Stimulated activated naive CD8-positive, alpha-beta T cell treated with anti-CD3 and anti-CD28 coated beads, Interleukin-15, Interleukin-2, amounts not matched to agents 100 U/mL and 50 U/mL, for 24 hours (primary cell): ENCODE measurements at places on chromosomes 11 and 22.

DNA sequence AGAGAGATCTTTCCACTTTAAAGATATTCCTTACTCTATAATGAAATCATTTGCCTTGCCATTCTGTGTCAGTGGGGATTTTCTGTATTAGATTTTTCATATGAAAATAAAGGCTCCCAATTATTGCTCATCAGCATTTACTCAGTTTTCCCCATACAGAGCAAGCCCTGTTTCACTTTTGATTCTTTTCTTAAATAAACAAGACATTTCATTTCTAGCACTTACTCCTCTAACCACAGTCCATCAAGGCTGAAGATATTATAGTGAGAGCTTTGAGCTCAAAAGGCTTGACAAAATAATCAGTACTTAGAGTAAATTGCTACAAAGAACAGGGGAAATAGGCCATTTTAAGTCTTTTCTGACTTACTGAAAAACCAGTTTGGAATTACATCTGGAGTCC lies 385.1 kb downstream of the LRRC4C start:
- no peak for DNase-seq

DNA sequence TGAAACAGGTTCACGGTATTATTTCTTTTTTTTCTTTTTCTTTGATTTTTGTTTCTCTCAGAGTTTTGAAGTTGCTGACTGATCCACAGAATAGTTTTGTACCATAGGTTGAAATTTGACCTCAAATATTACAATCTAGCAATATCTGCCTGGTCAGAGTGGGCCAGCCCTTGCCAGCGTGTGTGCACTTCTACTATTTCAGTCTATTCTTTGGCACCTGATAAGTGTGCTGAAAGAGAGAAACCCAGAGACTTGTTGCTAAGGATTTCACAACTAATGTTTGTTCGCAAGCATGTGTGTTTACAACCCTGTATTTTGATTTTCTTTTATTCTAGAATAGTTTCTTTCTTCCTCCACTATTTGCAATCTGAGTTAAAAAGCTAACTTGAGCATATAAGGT lies 1125.2 kb upstream of the CNTN5 start:
- DNase-seq, result no peak

DNA sequence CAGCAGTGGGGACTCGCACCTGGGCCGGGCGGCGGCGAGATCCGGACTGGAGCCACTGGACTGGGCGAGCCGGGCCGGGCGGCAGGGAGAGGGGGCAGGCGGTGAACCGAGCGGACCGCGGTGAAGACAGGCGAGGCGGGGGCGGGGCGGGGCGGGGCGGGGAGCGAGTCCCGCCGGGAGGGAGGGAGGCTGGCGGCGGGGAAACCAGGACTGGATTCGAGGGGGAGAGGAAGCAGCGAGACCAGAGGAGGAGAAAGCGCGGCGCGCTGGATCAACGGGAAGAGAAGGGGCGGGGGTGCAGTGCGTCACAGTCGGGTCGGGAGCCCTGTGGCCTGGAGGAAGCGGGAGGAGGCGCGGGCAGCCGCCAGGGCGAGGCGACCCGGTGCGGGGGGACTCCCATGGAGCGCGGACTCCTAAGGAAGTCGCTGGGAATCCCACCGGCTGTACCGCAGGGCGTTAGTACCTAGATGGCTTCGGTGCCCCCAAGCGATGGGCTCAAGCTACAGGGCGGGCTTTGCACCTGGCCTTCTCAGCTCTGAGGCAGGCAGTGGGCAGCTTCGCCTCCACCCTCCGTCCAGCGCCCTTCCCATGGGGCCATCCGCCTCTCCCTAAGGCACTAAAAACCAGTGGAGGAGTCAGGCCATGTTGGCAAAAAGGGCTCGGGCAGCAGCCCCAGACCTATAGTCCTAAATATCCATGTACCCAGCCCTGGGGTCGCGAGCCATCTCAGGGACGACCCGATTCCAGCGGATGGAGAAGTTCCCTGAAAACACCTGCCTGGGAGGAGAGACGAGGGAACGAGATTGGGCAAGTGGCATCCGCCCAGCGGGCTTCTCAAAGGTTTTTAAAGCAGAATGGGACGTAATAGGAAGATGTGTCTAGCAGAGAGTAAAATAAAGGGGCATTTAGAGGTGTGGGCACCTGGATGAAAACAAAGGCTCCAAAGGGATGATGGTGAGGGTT lies at the start of gene TMEM121B:
Gene TMEM121B (minus strand): TSS at position 128 of the 963 bp plus-strand sequence. CDS start 233 bp downstream, outside the sequence.
- peak; percentile 54 for DNase-seq

GRCh38 chr11:106021181-106021966 lies 666 bp downstream of the MSANTD4 start:
- no peak for DNase-seq

- DNase-seq, result peak; percentile 65
Observed at GRCh38 chr11:69297787-69298266, 3.9 kb downstream of the MYEOV start.

DNA sequence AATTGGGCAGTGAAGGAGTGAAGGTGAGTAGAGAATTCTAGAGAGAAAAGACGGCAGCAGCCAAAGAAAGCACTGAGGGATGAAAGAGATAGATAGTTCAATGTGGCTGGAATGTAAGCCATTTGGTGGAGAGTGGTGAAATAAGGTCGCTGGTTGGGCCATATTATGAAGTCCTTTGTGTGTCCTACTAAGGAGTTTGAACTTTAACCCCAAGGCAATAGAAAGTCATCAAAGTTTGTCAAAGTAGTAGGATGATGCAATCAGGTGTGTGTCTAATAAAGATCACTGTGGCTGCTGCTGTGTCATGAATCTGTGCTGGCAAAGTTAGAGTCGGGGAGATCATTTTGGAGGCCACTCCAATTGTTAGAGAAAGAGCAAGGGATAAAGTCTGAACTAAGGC lies 18.7 kb downstream of the RNF121 start:
- no peak for DNase-seq

DNA sequence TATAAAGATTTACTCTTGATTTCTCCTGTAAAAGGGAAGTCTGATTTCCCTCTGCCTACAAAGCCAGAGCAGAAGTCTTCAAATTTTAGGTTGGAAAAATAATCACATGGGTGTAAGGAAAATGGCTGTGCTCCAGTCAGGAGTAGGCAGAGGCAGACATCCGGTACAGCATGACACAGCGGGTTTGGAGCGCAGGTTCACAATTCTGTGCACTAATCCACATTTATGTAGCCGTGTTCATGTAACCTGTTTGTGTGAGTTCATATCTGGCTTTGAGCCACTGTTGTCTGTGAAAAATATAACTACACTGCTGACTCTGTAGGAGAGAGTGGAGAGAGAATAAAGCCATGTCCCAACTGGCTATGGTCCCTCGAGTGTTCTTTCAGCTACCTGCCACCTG lies 248.0 kb downstream of the CASP12 start:
- peak; percentile 16 for DNase-seq

- DNase-seq, result peak; percentile 51
Observed at GRCh38 chr11:59615120-59615636, 396 bp downstream of the OSBP start.

DNA sequence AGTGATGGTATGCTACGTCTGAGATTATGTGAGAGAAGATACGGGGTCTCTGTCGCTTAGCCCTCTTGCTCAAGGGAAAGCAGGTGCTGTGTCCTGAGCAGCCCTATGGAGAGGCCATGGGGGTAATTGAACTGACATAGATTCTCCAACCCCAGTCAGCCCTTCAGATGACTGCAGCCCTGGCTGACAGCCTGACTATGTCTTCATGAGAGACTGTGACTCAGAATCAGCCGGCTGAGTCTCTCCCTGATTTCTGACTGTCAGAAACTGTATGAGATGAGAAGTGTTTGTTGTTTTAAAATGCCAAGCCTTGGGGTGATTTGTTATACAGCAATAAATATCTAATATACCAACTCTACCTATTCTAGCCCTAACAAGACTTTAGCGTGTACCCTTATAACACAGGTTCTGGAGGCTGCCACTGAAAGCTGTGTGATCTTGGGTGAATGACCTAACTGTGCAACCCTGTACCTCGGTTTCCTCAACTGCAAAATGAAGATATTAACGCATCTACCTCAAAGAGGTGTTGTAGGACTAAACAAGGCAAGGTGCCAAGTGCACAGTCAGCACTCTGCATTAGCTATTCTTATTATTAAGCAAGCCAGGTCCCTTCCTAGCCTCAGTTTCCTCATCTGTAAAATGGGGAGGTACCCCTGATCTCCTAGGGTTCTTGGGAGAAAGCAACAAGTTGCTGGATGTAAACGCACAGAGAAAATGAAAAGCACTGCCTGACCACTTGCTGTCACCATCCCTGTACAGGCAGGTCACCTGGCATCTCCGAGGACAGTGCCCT lies 24.9 kb downstream of the SLC43A1 start:
- DNase-seq, result no peak

- no peak for DNase-seq
Observed at GRCh38 chr11:107041088-107041444, 22.8 kb upstream of the GUCY1A2 start.

- DNase-seq, result no peak
Observed at GRCh38 chr11:85848006-85848405, 7.2 kb upstream of the CCDC83 start.

GRCh38 chr22:21068681-21069276 lies 23.0 kb downstream of the LRRC74B start:
- no peak for DNase-seq

DNA sequence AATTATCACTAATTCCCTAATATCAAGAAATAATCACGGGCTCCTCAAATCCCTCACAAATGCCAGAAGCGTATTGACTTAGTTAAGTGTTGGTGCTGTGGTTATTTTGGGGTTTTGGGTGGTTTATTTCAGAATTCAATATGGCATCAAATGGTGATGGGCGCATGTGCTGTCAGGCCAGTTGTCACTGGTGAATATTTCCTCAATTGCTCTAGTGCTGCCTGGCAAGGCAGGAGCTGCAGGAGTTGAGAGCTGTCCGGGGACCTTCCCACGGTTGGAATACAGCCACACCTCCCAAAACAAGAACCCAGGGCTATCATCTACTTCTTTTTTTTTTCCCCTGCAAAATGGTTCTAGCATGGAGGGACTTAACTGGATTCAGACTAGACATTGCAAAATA lies 10.3 kb downstream of the IGLL5 start:
- no peak for DNase-seq

DNA sequence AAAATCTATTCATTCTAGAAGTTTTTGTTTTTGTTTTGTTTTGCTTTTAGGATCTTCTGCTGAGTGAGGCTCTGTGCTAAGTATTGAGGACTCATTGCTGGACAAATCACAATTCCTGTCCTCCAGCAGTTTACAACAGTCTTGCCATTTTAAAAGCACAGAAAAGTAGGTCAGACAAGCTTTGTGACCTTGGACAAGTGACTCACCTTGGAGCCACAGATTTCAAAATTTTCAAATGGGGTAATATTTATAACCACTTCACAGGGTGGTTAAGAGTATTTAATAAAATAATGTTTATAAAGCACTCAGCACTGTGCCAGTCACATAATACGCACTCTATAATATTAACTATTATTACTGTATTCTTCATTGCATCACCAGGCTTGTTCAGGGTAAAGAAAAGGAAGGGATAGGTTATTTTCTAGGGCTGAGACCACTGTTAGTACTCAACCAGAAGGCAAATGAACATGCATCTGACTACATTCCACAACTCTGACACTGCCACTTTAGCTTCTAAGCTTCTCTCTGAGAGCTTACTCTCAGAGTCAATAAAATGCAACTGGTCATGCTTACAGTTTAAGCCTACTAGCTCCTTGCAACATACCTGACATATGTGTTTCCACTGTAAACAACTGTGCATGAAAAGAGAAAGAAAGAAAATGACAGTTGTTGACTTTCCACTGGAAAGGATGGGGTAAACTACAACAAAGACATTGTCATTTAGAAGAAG lies 63.2 kb upstream of the FIBIN start:
- DNase-seq, result no peak

GRCh38 chr22:22735695-22736611 lies 91.5 kb downstream of the GGTLC2 start:
- DNase-seq, result no peak

- DNase-seq, result no peak
Observed at GRCh38 chr11:34647532-34647931, 26.6 kb downstream of the EHF start.

GRCh38 chr11:17157761-17158160 lies 50.0 kb downstream of the PIK3C2A start:
- no peak for DNase-seq

DNA sequence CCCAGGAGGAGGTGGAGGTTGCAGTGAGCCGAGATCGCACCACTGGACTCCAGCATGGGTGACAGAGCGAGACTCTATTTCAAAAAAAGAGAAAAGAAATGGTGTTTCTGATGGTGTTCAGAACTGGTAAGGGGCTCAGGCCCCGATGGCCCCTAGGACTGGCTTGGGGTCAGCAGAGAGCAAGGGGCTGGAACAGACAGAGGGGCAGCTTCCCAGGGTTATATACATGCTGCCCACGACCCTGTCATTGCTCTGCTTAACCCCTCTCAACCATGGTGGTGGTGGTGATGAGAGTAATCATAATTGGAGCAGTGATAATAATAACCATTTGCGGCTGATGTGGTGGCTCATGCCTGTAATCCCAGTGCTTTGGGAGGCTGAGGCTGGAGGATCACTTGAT lies 79.4 kb downstream of the CEP164 start:
- no peak for DNase-seq

DNA sequence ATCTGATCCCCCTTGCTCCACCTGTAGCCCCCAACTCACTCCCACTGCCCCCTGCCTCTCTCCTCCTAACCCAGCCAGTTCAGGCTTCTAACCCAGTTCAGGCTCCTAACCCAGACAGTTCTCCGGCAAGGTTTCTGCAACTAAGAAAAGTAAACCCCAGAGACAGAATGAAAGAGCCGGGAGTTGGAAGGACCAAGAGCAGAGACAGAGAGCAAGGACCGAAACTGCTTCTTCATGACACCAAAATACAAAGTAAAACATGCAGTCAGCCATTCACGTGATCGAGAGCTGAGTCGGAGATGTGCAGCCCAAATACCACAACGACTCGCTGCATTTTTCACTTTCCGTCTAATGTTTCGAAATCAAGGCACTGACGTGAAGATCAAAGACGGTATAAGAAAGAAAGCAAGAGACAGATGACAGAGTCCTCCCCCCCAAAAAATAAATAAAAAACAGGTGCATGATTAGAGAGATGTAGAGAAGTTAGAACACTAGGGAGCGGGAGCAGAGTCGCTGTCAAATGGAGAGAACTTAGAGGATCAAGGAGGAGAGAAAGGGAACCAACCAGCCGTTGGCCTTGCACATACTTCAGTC lies 884 bp downstream of the IL10RA start:
- DNase-seq, result peak; percentile 64

DNA sequence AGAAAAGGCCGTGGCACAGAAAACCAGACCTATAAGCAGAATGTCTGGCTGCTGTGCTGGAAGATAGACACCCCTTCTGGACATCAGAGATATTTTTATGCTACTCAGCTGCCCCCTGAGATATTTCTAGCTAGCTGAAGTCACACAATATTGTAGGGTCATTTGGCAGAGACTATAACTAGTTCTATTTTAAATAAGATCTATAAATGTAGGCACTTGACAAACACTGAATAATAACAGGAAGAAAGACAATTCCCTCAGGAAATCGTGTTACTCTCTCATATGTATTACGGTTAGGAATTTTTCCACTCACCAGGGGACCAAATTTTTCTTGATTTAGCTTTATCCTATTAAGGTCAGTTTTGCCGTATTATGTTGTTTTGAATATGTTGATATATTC lies 845.4 kb downstream of the OPCML start:
- DNase-seq, result no peak

DNA sequence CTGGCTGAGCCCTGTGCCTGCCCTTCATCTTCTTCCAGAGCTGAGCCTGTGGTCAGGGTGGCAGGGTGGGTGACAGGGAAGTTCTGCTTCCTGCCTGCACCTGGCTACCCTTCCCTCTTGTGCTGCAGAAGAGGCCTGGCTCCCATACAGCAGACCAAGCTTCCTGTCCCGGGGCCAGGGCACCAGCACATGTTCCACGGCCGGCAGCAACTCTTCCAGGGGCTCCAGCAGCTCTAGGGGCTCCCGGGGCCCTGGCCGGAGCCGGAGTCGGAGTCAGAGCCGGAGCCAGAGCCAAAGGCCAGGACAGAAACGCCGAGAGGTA lies 15.0 kb downstream of the ROBO3 start:
- no peak for DNase-seq

GRCh38 chr11:116792144-116792868 lies 627 bp upstream of the APOA5 start:
- DNase-seq, result no peak
